RCC 7860 (cell line): ENCODE measurements at places on chromosomes 11 and 22.

DNA sequence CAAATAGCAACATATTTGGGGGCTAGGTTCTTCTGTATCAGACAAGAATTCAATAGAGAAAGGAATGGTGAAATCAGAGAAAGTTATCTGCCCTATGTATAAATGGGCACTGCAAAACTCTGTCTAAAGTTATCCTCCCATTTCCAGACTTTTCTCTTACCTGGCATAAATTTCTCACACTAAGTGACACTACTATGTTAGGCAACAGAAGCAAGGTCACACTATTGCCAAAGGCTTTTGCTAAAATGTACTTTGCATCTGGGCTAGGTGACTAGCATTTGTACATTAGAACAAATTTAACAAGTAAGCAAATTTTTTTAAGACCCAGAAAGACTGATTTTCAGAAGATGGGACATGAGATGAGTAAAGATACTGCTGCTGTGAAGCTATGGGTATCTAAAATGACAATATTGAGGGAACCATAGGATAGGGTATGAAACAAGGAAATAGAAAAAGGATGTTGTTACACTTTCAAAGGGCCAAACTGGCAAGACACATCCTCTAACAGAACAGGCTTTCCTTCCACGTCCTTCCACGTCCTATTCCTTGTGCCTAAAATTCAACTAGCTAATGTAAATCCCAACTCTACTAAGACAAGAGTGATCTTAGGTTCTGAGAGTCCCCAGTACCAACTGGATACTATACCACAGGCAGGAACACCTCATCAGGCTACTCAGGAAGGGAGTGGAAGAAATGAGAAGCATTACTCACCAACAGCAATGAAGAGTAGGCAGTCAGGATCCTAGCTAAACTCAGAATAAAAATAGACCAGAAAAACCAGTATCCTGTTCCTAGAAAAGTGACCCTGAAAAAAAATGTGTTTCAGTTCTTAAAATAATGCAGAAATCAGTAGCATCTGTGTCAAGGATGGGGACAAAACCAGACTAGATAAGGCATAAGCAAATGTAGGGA is 22.6 kb downstream of the GDPD4 start:
- DNase-seq: no peak

DNA sequence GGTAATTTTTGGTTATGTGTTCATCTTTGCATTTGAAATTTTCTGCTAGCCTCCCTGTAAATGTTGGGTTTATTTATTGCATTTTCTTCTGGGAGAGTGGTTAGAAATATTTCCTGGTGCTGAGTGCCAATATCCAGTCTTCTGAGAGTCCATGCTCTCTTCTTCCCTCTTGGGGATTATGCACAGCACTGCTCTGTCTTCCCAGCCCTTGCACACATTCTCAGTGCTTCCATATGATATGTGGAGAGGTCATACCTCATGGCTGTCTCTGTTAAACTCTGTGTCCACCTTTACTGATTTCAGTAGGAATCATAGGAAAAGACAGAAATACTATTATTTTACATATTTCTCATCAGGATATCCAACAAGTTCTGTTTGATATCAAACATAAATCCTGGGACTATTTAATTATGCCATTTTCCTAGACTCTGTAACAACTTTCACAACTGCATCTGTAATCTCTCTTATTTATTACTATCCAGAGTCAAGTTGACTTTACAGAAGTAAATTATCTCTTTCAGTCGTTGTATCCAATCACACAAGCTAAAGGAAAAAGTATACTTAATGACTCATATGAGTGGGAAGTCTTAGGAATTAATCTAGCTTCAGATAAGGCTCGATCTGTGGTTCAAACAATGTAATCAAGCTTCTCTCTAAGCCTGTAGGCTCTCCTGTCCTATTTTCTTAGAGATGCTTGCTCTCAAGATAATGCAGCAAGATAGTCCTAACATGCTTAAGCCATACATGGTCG is 2.7 kb upstream of the NXPE1 start:
- DNase-seq: no peak

DNA sequence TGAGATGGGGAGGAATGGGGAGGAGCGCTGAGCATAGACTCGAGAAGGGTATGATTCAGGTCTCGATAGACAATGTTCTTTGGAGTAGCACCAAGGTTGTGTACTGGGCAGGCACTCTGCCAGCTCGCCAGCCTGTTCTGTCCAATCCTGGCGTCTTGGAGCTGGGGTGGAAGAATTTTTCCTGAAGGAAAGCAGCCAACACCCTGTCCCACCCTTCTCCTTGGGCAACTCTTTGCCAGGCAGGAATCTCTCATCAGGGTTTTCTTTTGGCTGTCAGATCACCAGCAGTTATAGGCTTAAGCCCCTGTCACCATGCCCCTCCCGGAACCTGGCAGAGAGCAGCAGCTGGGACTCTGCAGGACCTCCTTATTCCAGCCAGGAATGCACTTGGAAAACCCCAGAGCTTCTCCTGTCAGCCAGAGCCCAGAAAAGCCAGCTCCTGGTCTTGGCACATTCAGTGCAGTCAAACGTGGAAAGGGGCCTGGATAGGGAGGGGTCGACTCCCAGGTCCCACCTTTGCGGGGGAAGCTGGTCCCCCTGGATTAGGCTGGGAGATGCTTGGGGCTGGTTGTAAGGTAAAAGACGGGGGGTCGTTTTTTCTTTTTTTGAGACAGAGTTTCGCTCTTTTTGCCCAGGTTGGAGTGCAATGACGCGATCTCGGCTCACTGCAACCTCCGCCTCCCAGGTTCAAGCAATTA is 14.4 kb upstream of the SPTBN2 start:
- no peak for DNase-seq

GRCh38 chr11:68673306-68673945 is 10.9 kb upstream of the GAL start:
- no peak for DNase-seq

GRCh38 chr11:61885166-61885778 is 6.1 kb downstream of the FADS3 start:
- no peak for DNase-seq

DNA sequence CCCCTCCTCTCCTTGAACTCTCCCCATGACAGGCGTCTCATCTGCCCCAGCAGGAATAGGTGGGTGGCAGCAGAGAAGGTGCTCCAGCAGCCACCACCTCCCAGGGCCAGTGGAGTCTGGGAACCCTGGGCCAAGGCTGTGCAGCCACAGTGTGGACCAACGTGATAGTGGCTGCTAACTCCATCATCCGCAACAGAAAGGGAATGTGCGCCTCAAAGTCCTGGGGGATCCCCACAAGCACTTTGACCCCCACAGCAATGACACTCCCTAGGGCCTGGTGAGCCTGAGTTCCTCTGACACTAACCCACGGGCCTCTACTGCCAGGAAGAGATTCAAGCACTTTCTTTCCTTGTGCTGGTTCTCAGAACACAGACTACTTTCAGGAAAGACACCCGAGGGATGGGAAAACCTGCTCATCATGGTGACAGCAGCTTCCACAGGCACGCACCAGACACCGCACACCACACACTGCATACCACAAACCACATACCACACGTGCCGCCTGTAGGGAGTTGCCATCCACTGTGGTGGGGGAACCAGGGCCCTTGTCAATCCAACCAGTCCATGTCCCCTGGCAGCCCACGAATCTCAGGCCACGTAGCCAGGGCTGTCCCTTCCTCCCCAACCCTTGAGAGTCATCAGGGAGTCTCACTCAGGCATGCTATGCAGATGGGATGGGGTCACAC is 3.4 kb upstream of the SLC25A1 start:
- no peak for DNase-seq
